Right renal cortex interstitium (tissue), 3 donors: ENCODE measurements at places on chromosomes 5 and 9.

DNA sequence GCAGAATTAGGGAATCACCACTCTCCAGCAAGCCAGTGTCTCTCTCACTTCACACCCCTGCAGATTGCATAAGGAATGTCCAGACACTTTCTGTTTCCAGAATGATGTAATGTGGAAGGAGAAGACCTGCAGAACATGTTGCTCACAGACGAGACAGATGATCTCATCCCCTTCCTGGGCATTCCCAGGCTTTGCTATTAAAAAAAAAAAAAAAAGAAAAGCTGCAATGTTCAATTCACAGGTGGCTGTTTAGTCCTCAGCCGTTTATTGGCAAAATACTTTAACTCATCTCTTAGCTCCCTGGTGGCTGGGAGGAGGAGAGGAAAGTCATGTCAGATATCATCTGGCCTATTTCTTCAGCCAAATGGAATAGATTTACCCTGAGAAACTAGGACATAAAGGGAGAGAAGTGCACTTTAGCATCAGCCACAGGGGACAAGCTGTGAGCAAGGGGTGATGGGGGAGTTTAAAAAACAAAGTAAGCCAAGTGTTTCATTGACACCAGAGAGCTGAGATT, 95.9 kb upstream of the TNC start:
- no peak for DNase-seq

- DNase-seq: no peak
Measured at GRCh38 chr5:174312270-174312617, 266.7 kb downstream of the NSG2 start.

- no peak for DNase-seq
Measured at GRCh38 chr9:120183615-120184014, 396.4 kb downstream of the CDK5RAP2 start.

DNA sequence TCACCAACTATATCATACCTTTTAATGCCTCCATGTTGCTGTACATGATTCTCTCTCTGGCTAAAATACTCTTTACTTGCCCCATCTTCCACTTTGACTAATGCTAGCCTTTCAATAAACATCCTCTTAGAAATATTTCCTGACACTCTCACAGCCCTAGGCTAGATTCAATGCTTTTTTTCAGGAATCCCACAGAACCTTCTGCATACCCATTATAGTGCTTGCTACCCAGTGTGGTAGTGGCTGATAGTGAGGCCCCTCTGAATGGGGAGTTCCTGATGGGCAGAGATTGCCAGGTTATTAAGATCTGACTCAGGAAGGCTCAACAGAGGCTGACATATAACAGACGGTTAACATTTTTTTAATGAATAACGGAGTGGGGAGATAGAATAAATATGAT, 11.6 kb downstream of the SSBP2 start:
- DNase-seq: no peak

DNA sequence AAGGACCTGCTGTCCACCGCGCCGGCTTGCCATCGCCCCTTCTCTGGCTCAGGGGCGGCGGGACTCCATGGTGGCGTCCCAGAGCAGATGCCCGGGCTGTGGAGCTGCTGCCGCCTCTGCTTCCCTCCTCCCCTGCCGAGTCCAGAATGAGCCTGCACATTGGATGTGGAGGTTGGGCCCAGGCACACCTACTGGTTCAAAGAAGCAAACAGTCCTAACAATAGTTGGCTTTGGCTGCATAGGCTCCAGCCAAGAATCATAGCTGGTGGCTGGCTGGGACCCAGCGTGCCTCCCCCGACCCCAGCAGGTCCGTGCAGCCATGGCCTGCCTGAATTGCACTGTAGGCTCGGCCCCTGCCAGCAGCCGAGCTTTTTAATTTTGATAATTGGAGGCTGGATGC, 25.8 kb downstream of the ADAMTSL2 start:
- no peak for DNase-seq

DNA sequence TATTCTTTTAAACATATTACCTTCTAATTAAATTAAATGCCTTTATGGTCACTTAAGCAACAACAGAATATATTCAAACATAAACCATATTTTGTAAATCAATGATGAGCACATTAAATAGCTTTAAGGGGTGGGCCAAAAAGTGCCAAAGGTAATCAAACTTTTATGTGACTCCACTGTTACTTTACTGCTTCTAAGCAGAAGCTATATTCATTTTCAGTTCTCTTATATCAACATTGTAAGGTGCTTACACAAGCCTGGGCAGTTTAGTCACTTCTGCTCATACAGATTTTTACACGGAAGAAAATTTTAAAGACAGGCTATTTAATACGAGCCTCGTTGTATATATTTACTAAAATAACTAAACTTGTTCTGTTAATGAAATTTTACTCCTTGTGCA, 29.9 kb downstream of the RFX3 start:
- DNase-seq: no peak

DNA sequence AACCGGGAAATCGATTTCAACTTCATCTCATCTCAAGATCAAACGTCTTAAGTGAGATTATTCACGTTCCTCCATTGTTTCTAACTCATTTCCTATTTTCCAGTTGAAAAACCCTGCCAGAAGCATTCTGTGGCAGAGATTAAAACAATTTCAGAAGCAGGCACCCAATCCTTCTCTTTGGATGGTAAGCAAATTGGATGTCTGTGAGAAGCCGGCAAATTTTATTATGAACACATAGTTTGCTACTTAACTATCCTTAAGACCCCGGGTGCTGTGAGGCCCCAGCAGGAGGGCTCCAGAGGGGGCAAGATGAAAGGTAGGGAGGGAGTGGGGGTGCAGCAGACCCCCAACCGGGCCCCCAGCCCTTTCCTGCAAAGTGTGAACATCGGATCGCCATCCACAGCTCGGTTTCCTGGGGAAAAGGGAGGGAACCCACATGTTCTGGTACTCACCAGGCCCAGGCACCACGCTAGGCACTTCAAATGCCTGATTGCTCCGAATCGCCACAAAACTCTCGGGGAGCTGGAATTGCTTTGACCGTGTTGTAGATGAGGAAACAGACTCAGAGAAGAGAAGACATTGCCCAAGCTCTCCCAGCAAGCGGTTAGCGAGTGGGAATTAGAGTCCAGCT, 167.1 kb upstream of the MVB12B start:
- DNase-seq: no peak

DNA sequence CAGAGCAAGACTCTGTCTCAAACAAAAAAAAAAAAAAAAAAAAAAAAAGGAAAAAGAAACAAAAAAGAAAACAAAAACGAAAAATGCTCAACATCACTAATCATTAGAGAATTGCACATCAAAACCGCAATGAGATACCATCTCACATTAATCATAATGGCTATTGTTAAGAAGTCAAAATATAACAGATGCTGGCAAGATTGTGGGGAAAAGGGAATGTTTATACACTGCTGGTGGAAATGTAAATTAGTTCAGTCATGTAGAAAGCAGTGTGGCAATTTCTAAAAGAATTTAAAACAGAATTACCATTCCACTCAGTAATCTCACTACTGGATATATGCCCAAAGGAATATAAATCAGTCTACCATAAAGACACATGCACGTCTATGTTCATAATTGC, 50.4 kb upstream of the PRR16 start:
- no peak for DNase-seq

DNA sequence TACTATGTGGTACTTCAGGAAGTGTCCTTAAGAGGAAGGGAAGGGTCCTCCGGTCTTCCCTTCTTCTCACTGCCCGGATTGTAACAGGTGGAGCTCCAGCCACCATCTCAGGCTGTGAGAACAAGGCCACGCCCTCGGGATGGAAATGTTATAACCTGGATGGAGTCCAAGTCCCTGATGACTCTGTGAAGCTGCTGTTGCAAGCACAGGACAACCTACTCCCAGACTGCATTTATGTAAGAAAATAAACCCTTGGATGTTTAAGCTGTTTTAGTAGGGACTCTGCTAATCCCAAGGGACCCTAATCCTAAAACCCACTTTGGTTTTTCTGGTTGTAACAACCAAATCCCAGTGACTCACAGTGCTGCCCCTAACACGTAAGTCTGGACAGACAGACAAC, 221.6 kb downstream of the ACTL7B start:
- no peak for DNase-seq

- no peak for DNase-seq
Measured at GRCh38 chr5:41908374-41909079, 4.4 kb downstream of the RIMOC1 start.

- no peak for DNase-seq
Measured at GRCh38 chr9:137235424-137236237, 4.9 kb downstream of the SLC34A3 start.

GRCh38 chr5:153775923-153776322, 262.8 kb downstream of the FAM114A2 start:
- DNase-seq: no peak

GRCh38 chr9:15541872-15542271, 11.0 kb upstream of the CCDC171 start:
- DNase-seq: no peak

GRCh38 chr9:137744632-137745183, 125.9 kb downstream of the EHMT1 start:
- no peak for DNase-seq

- no peak for DNase-seq
Measured at GRCh38 chr5:169440107-169440705, 139.3 kb upstream of the SLIT3 start.

DNA sequence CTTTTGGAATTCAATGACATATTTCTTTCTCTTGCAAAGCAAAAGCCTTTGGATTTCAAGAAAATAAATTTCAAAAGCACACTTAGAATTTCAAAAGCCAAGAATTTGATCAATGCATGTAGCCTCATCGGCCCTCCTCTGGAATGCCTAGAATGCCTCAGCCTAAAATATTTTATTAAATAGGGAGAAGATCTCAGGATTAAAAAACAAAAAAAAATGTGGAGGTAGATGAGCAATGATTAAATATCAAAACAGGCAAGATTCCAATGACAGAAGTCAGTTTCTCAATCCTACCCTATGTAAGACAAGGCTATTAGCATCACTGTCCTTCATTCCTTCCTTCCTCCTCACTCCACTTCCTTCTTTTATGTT, 169.0 kb downstream of the CDH6 start:
- no peak for DNase-seq

- no peak for DNase-seq
Measured at GRCh38 chr5:169164481-169164925, 136.4 kb downstream of the SLIT3 start.

- DNase-seq: no peak
Measured at GRCh38 chr5:91941588-91941987, 558.5 kb upstream of the ARRDC3 start.

DNA sequence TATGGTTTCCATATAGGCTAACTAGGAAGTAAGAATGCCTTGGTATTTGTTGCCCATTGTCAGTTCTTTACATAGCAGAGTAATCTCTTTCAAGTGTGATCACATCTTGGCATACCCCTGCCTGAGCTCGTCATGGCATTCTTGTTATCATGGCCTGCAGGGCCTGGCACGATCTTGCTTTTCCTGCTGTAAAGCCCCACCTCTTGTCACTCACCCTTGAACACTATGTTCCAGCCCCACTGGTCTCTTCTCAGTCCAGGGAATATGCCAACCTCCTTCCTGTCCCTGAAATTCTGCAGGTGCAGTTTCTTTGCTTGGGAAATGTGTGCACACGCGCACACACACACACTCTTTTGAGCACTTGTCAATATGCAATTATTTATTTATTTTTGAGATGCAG, 250.2 kb upstream of the DMRT1 start:
- DNase-seq: no peak

DNA sequence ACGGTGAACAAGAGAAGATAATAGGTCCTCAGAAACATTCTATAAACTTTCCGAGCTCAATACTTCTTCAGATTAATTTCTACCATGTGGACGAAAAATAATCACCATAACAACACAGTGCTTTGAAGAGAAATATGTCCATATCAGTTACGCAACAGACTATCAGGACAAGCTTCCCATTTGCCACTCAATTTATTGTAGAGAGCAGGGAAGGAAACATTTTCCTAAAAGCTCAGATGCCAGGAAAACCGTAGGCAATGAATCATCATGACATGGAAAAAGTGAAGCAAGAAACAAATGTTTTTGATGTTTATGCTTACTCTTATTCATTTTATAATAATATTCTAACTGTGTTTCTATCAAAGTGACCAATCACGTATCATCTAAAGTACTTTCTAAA, 87.6 kb downstream of the S1PR3 start:
- no peak for DNase-seq

GRCh38 chr9:93908591-93909241, 46.4 kb downstream of the BARX1 start:
- DNase-seq: no peak

DNA sequence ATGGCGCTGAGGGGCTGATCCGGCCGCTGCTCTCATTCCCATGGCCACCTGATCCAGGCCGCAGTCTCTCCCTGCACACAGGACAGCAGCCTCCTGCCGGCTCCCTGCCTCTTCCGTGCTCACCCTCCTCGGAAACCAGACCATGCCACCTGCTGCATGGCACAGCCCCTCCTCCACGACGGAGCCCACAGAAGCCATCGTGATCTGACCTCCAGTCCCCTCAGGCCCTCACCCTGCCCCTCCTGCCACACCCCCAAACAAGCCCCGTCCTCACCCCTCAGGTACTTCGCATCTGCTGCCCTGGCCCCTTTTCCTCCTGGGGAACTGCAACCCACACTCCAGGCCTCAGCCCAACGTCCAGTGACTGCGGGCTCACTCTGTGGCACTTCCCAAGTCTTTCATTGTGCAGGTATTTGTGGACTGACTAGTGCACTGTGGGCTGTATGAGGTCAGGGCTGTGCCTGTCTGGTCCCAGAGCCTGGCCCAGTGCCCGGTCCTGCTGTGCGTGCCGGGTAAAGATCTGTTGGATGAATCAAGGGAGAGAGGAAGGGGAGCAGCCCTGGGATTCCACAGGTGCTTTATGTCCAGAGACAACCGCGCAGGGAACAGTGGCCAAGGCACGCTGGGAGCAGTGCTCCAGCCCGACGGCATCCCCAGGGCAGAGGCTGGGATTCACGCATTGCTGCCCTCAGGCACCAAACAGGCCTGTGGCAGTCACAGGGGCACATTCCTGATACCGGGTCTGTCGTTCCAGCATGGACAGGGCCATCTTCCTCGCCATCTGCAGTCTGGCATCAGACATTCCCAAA, 86.1 kb downstream of the ADAMTS2 start:
- DNase-seq: no peak

- no peak for DNase-seq
Measured at GRCh38 chr9:115717711-115718173, 435.8 kb upstream of the PAPPA start.

- DNase-seq: peak; percentile 50
Measured at GRCh38 chr5:92687821-92688722, 892.9 kb downstream of the NR2F1-AS1 start.

- peak; percentile 21 for DNase-seq
Measured at GRCh38 chr5:98927242-98927988, 1.4 kb downstream of the CHD1 start.

DNA sequence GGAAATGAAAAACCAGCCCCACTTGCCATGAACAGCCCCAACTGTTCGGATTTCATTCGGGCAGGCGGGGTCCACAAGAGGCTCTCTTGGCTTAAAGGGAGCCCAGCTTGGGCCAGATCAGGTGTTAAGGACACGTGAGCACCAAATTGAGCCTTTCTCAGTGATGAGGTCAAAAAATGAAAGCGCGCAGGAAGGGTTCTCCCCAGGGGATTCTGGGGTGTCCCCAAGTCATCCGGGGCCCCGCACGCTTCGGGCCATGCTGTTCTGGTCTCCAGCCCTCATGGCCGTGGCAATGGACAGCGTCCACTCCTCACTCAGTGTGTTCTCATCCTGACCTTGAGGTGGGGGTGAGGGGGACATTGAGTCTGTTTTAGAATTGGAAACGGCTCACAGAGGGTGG, 10.9 kb downstream of the AK1 start:
- DNase-seq: no peak

- DNase-seq: no peak
Measured at GRCh38 chr9:76530458-76531110, 71.6 kb downstream of the GCNT1 start.

GRCh38 chr5:21603796-21604195, 1249.3 kb downstream of the CDH12 start:
- no peak for DNase-seq
